ENCODE measurements at places on chromosomes 12 and 14.

GRCh38 chr12:53298164-53298563 is 1.3 kb upstream of the MYG1 start:
- no peak for DNase-seq

DNA sequence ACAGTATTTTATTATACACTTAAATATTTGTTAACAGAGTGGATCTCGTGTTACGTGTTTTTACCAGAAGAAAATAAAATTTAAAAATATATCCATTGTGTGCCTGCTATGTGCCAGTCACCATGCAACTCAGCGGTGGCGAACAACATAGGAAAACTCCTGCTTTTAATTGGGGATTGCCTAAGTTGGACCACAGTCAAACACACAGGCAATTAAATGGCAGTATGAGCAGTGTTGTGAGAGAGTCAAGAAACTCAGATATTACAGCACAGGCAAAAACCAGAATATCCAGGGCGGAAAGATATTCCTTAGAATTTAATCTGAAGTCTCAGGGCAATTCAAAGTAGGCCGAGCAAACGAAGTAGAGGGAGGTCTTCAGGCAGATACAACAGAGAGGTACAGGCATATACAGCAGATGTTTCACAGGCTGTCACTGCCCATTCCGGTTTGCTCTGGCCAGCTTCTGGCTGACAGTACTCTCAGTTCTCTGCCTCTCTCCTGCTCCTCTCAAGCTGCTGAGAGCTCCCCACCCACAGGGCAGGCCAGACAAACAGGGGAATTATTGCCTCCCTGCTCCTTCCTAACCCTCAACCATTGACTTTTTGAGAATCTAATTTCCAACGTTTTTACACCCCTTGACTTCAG is 540.2 kb upstream of the TMEM132C start:
- DNase-seq = no peak

- no peak for DNase-seq
Observed at GRCh38 chr14:22407033-22407432, 182.0 kb downstream of the DAD1 start.

DNA sequence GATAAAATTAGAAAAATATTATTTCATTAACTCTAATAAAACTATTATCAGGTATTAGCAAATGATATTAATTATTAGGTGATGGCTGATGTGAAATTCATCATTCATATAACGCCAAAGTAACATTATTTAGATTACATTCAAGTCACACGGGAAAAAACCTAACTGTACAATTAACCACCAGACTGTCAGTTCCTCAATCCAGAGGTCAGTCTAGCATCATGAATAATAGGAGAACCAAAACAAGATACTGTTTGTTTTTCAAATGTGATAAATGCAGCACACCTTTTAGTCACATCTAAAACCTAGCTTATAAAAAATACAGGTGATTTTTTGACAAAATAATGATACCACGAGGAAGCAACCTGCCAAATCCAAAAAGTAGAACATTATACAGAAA is 19.6 kb downstream of the SENP1 start:
- no peak for DNase-seq

DNA sequence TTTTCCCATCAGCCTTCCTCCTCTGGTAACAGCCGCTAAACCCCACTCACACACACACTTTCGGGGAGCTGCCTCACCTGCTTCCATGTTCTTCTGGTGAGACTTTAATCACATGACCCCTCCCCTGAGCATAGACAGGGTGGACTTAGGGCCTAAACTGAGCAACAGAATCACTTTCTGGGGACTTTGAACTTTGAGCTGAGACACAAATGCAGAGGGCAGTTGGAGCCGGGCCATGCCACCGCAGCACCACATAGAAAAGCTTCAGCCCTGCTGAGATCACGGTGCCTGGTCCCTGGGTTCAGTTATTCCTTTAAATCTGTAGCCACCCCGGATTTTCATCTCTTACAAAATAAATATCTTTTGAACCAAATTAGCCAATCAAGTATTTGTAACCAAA is 18.4 kb upstream of the MAP3K9 start:
- no peak for DNase-seq

- peak; percentile 82 for DNase-seq
Observed at GRCh38 chr12:188910-189621, 24.9 kb downstream of the SLC6A12 start.

GRCh38 chr12:131716282-131716681 is 5.4 kb downstream of the SFSWAP start:
- DNase-seq = no peak

DNA sequence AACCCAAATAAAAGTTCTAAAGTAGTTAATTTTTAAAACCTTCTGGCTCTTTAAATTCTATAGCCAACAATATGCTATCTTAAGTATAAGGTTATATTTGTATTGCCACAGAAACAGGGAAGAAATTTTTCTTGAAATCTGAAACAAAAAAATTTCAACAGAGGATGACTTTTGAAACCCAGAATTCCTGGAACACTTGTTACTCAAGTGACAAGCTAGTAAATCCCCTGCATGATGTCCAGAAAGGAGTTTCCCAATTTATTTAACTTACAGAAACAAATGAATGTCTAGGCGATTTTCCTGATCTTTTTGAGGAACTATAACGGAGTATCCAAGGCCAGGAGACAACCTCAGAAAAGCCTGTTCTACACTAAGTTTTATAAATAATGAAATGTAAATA is 69.6 kb downstream of the SLC41A2 start:
- no peak for DNase-seq

DNA sequence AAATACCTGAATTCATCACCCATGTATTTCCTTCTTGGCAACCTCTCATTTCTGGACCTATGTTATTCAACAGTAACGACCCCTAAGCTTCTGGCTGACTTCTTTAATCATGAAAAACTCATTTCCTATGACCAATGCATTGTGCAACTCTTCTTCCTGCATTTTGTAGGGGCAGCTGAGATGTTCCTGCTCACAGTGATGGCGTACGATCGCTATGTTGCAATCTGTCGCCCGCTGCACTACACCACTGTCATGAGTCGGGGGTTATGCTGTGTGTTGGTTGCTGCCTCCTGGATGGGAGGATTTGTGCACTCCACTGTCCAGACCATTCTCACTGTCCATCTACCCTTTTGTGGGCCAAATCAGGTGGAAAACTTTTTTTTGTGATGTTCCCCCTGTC is 356 bp downstream of the OR4Q2 start:
- DNase-seq = no peak

- DNase-seq = no peak
Observed at GRCh38 chr12:6274231-6275221, 36.0 kb upstream of the PLEKHG6 start.

DNA sequence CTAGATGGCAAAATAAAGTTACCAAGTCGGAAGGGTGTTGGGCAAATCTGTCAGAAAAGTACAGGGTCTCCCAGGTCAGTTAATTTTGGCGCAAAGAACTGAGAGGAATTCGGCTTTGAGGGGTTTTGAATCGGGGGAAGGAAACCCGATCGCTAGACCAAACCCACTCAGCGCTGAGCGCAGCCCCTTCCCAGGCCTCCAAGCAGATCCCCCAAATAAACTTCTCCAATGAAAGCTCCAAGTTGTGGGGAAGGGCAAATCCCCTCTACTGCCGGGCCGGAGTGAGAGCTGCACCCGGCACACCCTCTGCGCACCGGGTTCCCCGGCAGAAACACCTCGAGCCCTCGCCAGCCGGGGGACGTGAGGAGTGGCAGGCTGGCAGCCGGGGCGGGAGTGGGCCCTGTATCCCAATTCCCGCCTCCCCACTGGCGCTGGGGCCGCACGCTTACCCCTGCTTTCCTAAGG is 441 bp downstream of the E2F7 start:
- no peak for DNase-seq

- no peak for DNase-seq
Observed at GRCh38 chr12:48039151-48039550, 34.9 kb upstream of the COL2A1 start.

DNA sequence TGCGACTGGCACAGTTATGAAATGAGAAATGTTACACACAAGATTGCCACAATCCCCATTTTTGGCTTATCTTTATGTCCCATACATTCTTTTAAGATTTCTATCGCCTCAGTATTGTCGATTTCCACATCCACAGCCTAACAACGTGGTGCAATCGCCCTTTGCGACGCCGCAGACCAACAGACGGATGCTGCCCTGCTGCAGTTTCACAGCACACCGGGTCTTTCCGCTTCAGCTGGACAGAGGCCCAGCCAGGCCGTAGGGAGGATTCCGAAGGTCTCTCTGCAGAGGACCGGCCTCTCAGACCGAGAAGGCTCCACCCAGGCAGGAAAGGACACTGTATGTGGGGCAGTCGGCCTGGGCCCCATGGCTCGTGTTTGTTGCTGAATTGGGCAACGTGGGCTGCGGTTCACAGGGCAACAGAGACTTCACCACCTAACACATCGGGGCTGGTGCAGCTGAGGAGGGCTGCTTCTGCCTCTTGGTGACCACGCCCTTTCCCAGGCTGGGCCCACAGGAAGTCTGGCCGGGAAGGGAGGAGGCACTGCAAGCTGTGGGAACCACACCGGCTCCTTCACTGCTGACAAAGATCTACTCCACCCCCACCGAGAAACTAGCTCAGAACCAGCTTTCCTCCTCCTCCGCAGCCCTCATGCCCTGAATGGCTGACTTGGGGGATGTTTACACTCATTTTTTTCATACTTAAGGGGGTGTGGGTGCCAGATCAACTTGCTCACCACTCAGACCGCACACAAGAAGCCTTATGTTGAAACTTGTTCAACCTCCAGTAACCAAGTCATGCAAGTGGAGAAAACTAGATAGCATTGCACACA is 32.9 kb upstream of the MDM1 start:
- peak; percentile 28 for DNase-seq

DNA sequence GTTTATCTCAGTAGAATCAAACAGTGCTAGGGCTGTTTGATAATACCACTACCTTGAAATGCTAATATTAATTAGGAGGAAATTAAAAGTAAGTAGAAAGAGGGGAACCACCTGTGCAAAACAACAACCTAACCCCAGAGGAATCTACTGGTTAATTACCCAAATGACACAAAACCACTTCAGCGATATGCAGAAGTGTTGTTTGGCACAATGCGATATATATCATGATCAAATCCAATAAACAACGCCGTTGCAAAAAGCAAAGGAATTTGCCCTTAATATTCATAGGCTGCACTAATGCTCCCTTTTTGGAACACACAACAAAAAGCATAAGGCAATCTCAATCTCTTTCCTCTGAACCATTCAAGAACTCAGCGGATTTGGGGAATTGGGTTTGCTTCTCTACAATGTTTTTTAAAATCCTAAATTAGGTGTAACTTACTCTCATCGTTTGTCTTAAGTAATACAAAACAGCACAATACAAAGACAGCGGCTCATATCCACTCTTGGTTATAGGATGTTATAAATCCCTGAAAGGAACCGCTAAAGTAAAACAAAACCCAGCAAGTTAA is 1.5 kb downstream of the MAP4K5 start:
- DNase-seq = no peak

DNA sequence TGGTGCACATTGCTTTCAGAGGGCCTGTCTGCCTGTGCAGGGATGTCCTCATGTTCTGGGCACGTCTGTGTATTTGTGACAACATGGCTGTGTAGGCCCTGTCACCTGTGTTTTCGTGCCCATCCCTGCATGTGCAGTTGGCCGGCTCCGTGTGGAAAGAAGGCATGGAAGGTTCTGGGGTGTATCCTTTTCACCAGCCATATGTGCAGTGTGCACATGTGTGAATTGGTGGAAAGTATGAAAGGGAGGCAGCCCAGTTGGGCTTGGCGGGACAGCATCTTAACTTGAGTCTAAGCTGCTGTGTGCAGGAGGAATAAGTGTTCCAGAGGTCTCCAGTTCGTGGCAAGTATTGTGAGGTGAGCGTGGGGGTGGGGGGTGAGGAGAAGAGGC is 669 bp downstream of the TSPAN11 start:
- no peak for DNase-seq

- no peak for DNase-seq
Observed at GRCh38 chr14:57008534-57008933, 198.3 kb upstream of the OTX2 start.

DNA sequence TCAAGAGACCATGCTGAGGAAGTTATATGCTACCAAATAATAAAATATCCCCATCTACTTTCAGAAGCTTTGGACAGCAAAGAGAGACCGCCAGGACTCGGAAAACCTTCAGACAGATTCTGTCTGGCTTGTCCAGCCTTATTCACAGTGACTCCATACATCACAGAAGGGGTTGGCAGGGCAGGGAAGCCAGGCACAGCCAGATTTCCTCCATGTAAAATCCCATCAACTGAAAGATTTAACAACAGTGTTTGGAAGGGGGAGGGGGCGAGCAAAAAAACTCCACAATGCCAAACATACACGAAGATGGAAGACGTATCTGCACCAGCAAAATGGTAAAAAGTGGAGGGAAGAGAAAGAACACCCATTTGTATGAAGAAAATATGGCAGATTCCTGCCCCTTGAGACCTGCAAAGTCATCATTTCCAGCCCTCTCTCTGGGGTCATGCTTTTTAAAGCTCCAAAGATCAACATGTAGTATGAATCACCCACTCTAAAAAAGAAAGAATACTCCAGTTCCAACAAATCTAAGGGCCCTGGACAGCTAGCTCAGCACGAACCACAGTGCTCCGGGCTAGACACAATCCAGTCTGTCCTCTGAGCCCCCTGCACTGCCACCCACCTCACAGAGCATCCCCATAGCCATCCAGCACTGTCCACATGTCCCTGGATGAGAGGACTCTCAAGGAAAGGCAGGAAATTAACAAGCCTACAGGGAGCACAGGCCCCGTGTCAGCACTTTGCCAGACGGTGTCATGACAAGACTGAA is 116.4 kb downstream of the DICER1 start:
- DNase-seq = no peak

DNA sequence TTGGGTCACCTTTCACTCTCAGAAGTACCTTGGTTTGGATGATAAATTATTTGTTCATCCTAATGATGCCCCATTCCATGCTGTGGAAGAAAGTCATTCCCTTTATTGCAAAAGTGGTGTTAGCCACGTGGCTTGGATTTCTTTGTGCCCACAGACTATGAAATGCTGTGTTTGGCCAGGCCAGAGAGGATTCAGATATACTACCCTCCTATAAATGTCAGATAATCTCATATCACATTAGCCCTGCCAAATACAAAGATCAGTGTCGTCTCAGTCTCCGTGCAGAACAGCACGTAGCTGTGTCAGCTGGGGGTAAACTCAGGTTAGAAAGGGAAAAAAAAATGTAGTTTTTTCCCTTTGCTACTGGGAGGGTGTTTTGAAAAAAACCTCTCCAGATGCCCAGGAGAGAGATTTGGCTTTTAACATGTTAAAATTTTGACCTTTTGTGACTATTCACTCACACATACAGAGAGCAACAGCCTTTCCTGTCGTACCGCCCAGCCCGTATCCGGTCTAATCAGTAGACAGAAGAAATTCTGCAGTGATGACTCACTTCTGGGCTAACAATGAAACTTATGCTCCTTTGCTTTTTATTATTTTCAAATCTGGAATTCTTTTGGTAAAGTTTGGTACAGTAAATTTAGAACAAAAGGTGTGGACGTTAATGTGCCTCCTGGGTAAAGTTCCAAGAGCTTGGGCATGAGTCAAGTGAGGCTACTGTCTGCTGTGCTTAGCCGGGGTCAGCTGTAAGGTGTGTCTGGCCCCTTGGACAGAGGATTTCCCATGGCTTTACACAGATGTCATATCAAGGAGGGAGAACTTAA is 8.5 kb upstream of the PTPRB start:
- peak; percentile 16 for DNase-seq

- DNase-seq = no peak
Observed at GRCh38 chr12:108457734-108458361, 57.2 kb upstream of the FICD start.

Data from BE2C (cell line).